Activated CD4-positive, CD25-positive, alpha-beta regulatory T cell treated with anti-CD3 and anti-CD28 coated beads, Interleukin-2, amount 50 U/mL, for 16 hours (primary cell): ENCODE measurements at places on chromosomes 13 and 19.

DNA sequence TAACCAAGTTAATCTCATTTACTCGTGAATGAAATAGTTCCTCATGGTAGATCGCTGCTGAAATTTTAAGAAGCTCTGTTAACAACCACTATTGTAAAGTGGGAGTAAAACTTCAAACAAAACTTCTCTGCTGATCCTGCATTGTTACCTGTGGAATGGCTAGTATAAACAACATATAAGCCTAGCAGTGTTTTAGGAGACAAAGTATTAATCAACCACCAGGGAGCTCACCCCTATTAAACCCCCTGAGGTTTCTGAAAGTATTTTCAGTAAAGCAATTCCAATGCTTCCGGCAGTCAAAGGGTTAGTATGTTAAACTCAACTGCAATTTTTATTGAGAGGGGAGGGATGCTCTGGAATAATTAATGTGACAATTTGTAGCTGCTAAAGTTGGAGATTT is 30.0 kb upstream of the PCDH17 start:
- no peak for DNase-seq

GRCh38 chr13:32645854-32646253 is 59.6 kb downstream of the PDS5B start:
- no peak for DNase-seq

GRCh38 chr13:113178070-113178895 is 19.8 kb downstream of the PROZ start:
- no peak for DNase-seq

DNA sequence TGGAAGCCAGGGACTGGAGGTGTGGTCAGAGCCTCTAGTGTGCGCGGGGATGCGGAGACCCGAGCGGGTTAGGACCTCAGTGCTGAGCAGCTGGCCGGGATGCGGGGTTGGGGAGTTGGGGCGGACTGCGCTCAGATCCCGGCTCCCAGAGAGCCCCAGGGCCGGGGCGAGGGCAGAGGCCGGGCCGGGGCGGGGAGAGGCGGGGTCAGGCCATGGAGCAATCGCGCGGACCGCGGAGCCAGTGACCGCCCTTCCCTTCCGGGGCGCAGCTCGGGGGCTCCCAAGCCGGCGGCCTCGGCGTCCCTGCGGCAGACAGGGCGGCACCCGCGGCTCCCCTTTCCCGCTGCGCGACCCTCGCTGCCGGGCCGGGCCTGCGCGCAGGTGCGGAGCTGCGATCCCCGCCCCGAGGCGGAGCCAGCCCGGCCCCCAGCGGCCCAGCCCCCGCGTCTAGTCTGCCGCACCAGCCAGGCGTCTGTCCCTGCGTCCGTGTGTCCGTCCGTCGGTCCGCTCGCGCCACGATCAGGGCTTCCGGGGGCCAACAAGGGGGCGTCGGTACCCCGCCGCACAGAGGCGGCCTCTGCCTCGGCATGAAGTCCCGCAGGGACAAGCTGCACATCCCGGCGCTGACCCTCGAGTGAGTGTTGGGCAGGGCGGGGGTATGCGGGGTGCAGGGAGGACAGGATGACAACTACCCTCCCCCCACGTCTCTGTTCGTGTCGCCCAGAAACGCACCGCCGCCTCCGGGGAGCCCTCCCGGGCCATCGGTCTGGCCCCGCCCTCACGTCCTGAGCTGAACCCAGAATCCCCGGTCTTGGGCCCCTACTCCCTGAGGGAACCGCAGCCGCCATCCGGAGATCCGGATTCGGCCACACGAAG is 12.4 kb downstream of the MAST3 start:
- DNase-seq, result no peak

GRCh38 chr19:44747739-44748425 is 626 bp upstream of the BCL3 start:
- DNase-seq, result no peak

GRCh38 chr13:30616927-30617314 is 799 bp upstream of the USPL1 start:
- peak; percentile 21 for DNase-seq

DNA sequence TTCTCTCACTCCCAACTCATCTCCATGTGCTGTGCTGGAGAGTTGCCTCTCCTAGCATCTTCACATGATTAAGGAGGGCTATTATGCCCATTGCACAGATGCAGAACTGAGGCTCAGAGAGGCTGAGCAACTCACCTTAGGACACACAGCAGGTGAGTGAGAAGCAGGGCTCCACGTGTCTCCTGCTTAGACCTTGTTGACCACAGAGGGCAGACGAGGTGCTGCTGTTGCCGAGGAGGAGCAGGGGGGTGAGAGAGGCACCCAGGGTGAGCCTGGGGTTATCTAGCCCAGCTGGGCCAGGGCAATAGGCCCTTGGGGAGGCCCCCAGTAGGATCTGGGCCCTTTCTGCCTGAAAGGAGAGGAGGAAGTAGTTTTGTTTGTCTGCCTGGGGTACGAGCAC is 2.4 kb upstream of the HSH2D start:
- DNase-seq, result no peak

DNA sequence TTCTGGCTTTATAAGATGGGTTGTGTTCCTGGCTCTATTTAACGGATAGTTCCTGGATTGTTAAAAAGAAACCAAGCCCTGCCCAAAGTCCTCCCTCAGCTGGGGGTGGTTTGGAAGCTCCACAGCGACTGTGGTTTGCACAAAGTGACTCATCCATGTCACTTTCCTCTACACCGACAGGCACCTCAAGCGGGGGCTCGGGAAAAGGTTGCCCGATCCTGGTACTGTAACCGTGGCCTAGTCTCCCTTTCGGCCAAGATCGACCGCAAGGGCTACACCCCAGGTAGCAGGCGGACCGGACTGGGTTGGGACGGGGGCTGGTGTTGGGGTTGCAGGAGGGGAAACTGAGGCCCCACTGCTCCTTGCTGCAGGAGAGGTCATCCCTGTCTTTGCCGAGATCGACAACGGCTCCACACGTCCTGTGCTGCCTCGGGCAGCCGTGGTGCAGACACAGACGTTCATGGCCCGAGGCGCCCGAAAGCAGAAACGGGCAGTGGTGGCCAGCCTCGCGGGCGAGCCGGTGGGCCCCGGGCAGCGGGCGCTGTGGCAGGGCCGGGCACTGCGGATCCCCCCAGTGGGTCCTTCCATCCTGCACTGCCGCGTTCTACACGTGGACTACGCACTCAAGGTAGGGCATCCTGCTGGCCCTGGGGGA is 1.6 kb downstream of the ARRDC2 start:
- DNase-seq, result no peak
